ENCODE measurements at places on chromosomes 11 and 22. TPM values are rescaled to one million over a fixed set of nuclear protein-coding genes. Genes with fewer than 3 reads are reported as not detected.

The ARHGAP8 gene
- total RNA-seq = not detected

The PGA5 gene
- not detected for total RNA-seq

The PKP3 gene
- 0.06 TPM for total RNA-seq

The NLRP14 gene
- total RNA-seq = under 0.01 TPM

The TMEM191C gene
- total RNA-seq = 0.63 TPM

The IGF2 gene
- total RNA-seq = 6.3 TPM

The C11orf21 gene
- not detected for total RNA-seq

The ART1 gene
- total RNA-seq = not detected

The HPX gene
- 0.32 TPM for total RNA-seq

The GAL3ST1 gene
- total RNA-seq = not detected

The CDC42EP2 gene
- 8.7 TPM for total RNA-seq

The TRPC6 gene
- total RNA-seq = 106 TPM

The ASRGL1 gene
- 33.4 TPM for total RNA-seq

The SLC17A6 gene
- not detected for total RNA-seq

The CEP126 gene
- 0.38 TPM for total RNA-seq

The IRAG1 gene
- total RNA-seq = 0.81 TPM

The NCF4 gene
- not detected for total RNA-seq

The OR52H1 gene
- 0.38 TPM for total RNA-seq

The NAT10 gene
- total RNA-seq = 30.9 TPM

The SAA2 gene
- not detected for total RNA-seq

The ABTB2 gene
- 0.49 TPM for total RNA-seq

The SH3BP1 gene
- 0.16 TPM for total RNA-seq

The PNPLA3 gene
- total RNA-seq = 1.7 TPM

The MYO7A gene
- total RNA-seq = 3.7 TPM

The AQP11 gene
- 0.31 TPM for total RNA-seq

The TRPM5 gene
- not detected for total RNA-seq

The FREY1 gene
- total RNA-seq = 0.49 TPM

The GP1BB gene
- 0.65 TPM for total RNA-seq

The APOL5 gene
- total RNA-seq = not detected

The HTR3A gene
- total RNA-seq = not detected

The RIMBP3B gene
- not detected for total RNA-seq

The UCP3 gene
- total RNA-seq = 0.16 TPM

The STIP1 gene
- 189 TPM for total RNA-seq

The TRIM64C gene
- total RNA-seq = not detected

The USP2 gene
- 0.06 TPM for total RNA-seq

All from bladder microvascular endothelial cell (primary cell).